ENCODE measurements at places on chromosomes 7 and 10.
A peak's percentile ranks its signal among the peaks of the same experiment; 100 is the strongest.

DNA sequence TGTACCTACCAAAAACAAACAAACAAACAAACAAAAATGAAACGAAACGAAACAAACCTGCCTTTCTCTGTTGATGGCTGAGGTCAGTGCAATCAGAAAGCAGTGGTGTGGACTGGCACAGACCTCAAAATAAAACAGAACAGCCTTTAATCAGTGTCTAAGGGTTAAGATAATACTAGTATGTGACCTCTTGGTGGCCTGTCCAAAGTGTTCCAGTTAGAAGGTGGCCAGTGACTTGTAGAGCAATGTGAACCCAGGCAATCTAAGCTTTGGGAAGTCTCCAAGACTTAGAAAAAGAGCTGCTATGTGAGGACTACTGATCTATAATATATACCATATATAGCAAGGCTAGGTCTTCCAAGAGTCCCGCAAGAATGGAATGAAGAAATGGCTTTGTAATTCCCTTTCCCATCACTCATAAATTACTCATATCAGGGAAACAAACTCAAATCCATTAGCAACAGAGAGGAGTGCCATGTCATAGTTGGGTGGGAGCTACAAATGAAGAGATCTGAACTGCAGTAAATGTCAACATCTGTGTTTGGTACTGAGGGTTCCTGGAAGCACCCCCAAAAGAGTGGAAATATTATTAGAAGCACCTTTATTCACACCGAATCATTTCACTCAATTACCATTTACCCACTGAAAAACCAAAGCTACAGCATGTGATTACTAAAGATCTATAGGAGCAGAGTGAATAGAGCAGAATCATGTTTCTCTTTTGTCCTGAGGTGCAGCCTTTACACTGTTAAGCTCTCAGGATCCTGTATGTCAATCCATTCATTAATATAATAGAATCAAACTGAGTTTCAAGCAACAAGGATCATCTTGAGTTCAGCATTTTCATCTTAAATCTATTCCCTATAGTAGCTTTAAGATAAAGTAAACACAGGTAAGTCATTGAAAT is 28.0 kb downstream of the ABLIM1 start:
- DNase-seq, result no peak

DNA sequence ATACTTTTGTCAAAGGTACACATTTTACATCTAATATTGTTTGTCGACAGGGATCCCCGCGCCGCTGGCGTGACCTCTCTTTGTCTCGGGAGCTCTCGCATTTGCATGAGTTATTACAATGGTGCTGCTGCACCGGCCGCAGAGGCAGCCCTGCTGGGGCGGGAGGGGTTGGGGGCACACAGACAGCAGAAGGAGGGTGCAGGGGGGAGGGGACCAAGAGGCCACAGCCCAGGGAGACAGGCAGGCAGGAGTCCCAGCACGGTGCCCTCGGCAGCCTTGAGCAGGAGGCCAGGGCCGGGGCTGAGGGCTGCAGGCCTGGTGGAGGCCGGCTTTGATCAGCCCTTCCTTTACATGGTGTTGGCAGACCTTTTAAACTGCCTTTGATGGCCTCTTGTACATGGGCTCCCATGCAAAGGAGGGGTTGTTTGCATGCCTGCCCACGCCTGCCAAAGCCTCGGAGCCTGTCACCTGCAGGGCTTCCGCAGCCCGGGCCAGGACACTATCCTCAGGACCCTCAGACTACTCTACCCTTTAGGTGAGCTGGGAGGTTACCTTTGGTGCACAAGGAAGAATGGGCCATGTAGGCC is 95.5 kb downstream of the EBF3 start:
- DNase-seq, result no peak

DNA sequence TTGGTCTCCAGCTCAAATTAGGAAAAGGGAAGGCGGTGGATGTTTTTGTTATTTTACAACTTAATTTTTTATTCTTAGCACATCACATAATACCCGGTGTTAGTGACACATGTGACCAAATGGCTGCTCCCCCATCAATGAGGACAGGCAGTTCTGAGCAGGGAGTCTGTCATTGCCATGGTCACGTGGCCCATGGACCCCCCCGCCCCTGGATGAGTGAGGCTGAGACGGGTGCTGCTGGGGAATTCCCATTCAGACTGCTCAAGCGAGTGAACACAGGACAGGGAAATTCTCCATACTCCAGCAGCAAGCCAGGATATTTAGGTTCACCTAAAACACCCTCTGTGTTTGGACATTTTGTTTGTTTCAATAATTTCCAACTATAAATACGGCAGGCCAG is 34.7 kb upstream of the SLC35B4 start:
- DNase-seq, result no peak

- no peak for DNase-seq
Measured at GRCh38 chr7:131889572-131890150, 333.2 kb upstream of the PODXL start.

DNA sequence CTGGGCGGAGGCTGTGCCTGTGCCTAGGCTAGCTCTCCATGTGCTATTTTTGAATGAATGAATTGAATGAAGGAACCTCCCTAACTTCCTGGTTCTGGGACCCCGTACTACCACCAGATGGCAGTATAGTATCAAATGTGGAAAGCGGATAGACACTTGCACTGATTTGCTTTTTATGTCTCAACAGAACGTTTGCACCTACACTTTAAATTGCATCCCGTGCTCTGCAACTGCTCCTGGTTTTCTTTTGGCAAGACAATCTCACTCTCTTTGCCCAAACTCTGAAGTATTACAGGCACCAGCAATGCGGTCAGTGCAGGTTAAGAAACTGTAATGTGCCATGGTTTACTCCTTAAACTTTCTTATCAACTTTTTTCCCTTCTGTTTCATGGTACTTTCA is 6.5 kb downstream of the FZD8 start:
- no peak for DNase-seq

DNA sequence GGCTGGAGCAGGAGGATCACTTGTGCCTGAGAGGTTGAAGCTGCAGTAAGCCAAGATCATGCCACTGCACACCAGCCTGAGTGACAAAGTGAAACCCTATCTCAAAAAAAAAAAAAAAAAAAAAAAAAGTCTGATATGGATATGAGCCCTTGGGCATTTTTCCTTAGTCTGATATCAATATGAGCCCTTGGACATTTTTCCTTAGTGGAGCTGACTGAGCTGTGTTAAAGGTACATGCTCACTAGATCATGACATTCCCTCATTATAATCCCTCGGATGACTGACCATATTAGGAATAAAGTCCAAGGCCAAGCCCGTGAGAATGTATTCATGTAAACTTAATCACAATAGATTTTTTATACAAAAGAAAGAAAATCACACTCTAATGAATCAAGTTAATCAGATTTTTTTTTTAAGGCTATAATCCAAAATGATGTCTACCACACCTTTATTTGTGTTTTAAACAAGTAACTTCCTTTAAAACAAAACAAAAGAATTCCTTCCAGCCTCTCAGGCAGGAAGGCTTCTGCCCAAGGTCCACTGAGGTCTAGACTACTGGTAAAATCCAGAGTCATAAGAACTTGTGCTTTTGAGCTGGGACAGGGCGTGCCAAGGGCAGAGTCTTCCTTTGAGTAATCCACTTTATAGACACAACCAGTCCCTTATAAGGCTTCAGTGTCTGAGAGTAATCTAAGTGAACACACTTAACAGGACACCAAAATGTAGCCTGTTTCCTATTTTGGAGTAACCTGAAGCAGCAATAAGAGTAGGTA is 5.5 kb downstream of the PPA1 start:
- DNase-seq, result peak; percentile 71

DNA sequence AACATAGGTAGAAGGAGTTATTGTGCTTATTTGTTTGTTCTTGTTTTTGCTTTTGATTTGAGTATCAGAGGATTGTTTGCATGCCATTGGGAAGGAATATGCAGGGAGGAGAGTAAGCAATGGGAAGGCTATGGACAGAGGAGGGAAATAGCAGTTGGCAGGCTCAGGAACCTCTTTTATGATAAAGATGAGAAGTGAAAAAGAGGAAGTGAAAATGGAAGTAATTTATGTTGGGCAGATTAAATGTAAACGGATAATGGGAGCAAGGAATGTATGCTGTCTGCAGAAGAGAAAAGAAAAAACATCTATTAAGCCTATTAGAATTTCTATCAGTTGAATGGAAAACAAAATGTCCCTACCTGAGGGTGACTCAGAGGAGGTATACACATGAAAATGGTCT is 90.1 kb upstream of the NPSR1 start:
- DNase-seq, result no peak

GRCh38 chr7:31192986-31193385 is 140.9 kb downstream of the ADCYAP1R1 start:
- DNase-seq, result peak; percentile 48

DNA sequence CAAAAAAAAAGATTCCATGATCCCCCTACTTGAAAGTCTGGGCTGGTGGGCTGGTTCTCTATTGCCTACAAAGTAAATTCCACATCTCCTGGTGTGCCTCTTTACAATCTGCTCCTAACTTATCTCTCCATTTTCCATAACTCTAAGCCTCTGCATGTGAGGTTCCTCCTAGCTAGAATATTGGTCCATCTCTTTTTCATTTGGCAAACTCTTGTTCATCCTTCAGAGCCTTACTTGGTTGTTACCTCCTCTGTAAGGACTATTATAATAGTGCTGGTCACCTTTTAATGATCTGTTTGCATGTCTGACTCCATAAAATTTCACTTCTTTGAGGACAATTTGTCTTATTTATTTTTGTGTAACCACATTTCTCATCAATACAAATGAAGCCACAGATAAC is 1.6 kb upstream of the NRCAM start:
- DNase-seq, result no peak

DNA sequence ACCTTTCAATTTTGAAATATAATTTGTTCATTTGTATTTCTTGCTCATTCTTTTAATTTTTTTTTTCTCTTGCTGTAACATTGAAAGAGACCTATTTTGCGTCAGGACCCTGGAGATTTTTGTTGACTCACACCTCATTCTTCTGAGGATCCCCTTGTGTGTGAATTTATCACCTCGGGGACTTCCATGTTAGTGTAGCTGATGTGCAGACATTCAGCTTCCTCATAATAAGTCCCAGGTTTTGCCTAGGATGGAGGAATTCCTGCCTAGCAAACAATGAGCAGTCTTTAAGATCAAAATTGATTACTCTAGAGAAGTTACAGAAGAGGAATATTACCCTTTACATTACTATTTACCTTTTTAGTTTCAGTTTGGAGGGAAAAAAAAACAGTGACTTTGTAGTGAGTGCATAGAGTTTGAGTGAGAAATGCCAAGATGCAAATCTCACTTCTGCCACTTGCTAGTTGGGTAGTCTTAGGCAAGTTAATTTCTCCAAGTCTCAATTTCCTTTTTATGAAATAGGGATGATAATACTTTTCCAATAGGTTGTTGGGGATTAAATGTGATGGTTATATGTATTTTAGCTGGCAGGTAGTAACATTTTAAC is 14.3 kb downstream of the TES start:
- no peak for DNase-seq

DNA sequence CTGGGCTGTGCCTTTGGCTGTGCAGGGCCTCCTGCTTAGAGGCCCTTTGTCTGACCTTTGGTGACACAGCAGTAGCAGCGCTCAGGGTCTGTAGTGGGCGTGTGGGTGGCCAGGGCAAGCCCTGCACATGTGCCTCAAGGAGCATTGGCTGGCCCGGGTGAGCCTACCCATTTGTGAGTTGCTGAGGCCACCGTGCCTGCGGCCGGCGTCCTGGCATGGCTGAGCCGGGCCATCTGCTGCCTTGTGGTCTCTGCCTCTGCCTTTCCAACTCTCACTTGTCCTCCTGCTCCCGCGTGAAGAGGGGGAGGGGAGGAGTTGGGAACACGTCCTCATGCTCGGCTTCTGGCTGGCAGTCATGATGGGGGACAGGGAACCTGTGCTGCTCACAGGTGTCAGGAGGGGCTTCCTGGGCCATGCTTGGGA is 9.2 kb upstream of the ORAI2 start:
- no peak for DNase-seq

DNA sequence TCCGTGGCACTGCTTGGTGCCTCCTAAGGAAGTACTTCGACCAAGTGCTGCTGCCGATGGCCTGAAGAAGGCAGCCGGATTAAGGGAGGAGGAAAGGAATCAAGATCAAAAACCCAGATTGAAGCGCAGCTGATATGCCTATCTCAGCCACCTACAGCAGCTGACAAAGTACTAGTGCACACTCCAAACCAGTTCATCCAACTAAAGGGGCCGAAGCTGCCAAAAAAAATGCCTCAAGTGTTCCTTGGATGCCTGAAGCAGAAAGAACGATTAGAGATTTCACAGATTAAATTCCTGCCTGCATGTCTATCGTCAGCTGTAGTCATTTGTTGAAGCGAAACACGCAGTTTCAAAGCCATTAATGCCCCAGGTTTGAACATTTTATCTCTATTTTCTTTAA is 65.7 kb downstream of the TNRC18 start:
- no peak for DNase-seq

DNA sequence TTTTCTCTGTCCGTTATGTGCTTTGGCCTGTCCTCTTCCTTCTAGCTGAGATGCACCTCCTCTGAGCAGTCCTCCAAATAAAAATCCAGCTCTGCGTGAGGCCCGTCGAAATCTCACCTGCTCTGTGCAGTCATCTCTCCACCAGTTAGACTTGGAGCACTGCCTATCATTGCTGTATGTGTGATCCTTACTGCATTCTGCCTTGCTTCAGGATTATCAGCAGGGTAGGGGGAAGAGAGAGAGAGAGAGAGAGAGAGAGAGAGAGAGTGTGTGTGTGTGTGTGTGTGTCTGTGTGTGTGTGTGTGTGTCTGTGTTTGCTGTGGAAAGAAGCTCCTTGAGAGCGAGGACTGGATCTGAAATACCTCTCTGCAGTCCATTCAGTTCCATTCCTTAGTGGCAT is 129.4 kb downstream of the CCNY start:
- no peak for DNase-seq

DNA sequence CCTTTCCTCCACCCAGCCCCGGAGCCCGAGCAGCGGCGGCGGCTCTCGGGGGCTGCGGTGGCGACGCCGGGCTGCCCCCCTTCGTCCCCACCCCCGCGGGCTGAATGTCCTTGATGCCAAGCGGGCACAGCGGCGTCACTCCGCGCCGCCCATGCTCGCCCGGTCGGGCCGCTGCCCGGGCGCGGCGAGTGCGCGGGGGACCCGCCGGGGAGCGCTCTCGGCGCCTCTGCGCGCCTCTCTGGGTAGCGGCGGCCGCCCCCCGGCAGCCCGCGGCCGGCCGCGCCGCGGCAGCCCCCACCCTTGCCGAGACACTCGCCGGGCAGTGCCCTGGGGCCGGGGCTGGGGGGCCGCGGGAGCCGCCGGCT is 433 bp upstream of the PLXNA4 start:
- DNase-seq, result no peak

- DNase-seq, result peak; percentile 66
Measured at GRCh38 chr7:155298288-155298833, 683 bp downstream of the INSIG1 start.

DNA sequence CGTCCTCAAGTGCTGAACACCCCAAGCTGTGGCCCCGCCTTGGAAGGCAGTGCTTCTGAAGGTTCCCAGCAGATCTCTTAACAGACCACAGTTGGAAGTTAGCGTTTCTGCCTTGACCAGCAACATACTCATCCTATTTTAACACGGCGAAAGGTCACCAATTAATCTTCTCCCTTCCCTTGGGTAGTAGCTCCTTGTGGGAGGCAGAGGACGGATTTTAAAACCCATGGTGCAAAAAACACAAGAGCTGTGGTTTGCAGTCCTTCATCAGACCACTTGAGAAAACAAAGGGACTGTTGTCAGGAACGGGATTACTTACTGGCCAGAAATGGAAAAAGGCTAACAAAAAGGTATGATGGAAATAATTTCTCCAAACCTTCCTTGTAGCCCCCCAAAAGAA is 87.3 kb downstream of the BEND7 start:
- DNase-seq, result no peak
